Stimulated activated CD8-positive, alpha-beta memory T cell treated with anti-CD3 and anti-CD28 coated beads, Interleukin-4, amount 100 ng/mL, for 24 hours (primary cell): ENCODE measurements at places on chromosomes 3 and 15.

- no peak for DNase-seq
Measured at GRCh38 chr15:95550702-95551101, 779.8 kb upstream of the NR2F2 start.

- no peak for DNase-seq
Measured at GRCh38 chr3:124362455-124362854, 367.8 kb upstream of the UMPS start.

GRCh38 chr15:71251584-71252043, 136.3 kb downstream of the THSD4 start:
- DNase-seq = no peak

DNA sequence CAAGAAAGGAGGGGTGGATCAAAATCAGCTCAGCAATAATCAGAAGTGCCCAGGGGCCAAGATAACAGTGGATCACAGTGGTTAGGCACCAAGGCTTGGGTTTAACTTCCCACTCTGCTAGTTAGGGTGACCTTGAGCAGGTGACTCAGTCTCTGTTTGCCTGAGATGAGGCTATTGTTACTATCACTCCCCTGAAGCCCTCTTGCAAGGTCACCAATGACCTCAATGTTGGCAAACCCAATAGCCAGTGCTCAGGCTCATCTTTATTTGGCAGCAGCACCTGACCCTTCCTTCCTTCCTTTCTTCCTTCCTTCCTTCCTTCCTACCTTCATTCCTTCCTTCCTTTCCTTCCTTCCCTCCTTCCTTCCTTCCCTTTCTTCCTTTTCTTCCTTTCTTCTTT, 102.4 kb upstream of the HACD2 start:
- DNase-seq = no peak

GRCh38 chr3:25854214-25854613, 64.3 kb downstream of the OXSM start:
- DNase-seq = no peak

GRCh38 chr3:138308783-138309182, 20.9 kb downstream of the NME9 start:
- no peak for DNase-seq

GRCh38 chr3:176978441-176978840, 218.8 kb downstream of the TBL1XR1 start:
- no peak for DNase-seq

- no peak for DNase-seq
Measured at GRCh38 chr3:58429657-58430056, 4.0 kb downstream of the PDHB start.

DNA sequence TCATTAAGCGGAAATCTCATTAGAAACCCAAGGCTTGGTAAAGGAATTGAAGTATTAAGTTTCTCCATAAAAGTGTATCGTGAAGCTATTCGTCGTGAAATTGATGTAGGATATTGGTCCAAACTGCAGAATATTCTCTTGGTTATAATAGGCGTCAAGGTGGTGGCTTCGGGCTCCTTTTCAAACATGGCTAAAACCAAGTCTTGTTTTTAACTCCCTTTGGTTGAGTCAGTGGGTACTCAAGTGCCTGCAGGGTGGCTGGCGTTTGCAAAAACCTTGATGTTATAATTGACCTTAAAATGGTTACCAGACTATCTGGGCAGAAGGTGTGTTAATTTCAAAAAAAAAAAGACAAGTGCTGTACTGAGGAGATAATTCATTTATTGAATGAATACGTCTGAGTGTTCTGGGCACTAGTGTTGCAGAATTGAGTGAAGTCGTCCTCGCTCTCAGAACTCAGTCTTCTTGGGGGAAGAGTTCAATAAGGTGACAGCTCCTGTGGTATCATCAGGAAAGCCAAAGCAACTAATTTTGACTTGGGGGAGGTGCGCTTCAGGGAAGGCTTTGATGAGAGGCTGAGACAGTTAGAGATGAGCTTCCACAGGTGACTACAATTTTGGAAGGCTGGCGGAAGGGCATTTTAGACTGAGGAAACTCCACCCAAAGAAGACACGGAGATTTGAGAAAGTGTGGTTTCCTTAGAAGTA, 1.5 kb downstream of the UBE2Q2 start:
- no peak for DNase-seq

DNA sequence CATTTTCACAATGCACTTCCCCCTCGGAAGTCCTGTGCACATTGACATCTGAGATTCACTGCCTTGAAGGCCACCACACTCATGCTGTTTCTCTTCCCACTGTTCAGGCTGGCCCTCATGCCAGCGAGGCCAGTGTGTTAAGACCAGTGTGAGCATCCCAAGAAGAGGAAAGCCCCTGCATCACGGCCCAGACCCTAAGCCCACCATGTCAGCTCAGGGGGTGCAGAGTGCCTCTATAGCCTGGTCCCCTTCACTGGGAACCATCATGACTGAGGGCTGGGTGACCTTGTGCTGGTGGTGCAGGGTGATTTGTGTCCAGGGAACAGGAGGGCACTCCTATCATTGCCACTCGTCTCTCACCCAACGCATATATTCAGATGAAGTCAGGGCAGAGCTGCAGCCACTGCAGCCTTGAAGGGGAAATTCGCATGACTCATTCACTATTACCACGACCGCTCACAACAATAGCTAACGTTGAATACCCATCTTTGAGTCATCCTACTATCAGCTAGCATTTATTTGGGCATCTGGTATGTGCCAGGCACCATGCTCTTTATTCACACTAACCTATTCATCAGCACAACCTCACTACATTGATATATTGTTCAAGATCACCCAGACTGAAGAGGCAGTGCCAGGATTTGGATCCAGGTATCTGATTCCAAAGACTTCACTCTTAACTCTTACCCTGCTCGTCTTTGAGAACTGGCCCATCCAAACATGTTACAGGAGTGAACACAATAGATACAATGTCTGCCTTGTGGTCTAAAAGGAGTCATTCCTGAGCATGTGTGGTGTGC, 58.8 kb upstream of the SLC6A11 start:
- no peak for DNase-seq

- DNase-seq = no peak
Measured at GRCh38 chr3:147903026-147903425, 493.9 kb downstream of the ZIC1 start.

GRCh38 chr3:4332111-4332510, 28.9 kb downstream of the SETMAR start:
- DNase-seq = no peak

DNA sequence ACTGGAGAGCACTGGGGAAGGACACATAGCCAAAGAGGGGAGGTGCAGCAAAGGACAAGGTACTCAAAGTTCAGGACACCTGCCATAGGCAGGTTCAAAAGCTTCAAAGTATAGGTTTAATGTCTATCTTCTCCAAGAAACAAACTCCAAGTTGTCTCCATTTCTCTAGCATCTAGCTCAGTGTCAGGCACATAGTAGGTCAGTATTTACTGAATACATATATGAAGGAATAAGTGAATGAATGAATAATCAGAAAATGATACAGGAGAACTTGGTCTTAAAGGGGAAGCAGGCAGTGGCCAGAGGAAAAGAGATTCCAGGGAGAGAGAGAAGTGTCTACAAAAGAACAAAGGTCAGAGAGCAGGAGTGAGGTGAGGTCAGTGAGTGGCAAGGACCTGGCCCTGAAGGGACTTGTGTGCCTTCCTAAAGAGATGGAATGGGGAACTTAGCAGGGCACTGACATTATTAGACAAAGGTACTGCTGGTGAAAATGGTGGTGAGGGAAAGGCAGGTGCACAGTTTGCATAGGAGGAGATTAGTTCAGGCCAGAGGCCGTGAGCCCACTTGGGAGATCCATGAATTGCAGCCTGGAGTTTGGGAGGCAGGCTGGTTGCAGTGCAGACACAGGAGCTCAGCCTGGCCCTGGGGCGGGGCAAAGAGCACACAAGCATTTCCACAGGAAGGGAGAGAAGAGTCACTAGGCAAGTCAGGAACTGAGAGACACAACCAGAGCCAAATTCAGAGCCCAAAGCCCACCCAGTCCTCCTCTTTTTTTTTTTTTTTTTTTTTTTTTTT, 21.4 kb downstream of the TBC1D2B start:
- no peak for DNase-seq

GRCh38 chr3:186361246-186361761, 730 bp downstream of the DGKG start:
- no peak for DNase-seq

- DNase-seq = no peak
Measured at GRCh38 chr3:141476033-141476432, 10.8 kb upstream of the RASA2 start.

- DNase-seq = no peak
Measured at GRCh38 chr15:89496155-89497098, at the start of gene RHCG. RHCG (minus strand) TSS chr15:89496583; CDS start chr15:89496544, 39 bp downstream.

- no peak for DNase-seq
Measured at GRCh38 chr3:184470551-184470950, 90.7 kb downstream of the CHRD start.

DNA sequence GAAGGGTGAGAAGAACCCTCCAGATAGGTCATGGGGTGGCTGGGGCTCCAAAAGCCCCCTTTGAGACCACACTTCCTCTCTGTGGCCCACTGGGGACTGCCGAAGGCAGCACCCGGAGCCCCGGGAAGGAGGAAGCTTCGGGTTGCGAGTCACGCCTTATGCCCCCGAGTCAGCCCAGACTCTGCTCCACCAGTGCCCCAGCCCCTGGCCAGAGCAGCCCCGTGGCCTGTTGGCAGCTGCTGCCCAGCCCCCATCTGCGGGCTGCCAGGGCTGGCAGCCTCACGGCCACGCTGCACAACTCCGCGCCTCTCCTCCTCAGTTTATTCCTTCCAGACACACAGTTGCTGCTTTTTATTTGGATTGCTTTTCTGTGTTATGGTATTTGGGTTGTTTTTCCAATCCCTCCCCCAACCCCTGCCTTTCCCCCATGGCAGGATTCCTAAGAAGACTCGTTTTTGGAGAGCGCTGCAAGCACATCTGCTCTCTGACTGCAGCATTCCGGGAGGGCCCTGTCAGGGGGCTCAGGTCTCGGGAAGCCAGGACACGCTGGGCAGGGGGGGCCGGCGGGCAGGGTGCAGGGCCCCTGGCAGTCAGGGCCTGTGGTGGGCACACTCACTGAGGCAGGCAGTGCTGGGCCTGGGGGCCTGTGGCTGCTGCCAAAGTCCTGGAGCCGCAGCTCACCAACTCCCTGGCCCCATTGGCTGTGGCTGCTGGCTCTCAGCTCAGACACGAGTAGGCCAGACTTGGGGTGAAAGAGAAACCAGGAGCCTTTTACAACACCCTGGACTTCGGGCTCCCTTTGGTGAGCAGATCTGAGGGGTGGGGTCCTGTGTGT, 20.2 kb downstream of the MAGEF1 start:
- DNase-seq = no peak

DNA sequence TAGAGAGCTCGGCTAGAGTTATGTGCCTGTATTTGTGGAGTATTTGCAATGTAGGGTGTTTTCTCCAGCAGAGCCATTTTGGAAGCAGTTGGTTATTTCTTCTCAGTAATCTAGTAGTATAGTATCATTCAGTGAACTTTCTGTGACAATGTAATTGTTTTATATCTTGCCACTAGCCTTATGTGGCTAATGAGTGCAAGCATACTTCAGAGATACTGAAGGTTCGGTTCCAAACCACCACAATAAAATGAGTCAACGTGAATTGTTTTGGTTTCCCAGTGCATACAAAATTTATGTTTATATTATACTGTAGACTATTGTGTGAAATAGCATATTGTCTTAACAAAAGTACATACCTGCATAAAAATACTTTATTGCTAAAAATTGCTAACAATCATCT, 286.9 kb upstream of the TBL1XR1 start:
- DNase-seq = no peak

DNA sequence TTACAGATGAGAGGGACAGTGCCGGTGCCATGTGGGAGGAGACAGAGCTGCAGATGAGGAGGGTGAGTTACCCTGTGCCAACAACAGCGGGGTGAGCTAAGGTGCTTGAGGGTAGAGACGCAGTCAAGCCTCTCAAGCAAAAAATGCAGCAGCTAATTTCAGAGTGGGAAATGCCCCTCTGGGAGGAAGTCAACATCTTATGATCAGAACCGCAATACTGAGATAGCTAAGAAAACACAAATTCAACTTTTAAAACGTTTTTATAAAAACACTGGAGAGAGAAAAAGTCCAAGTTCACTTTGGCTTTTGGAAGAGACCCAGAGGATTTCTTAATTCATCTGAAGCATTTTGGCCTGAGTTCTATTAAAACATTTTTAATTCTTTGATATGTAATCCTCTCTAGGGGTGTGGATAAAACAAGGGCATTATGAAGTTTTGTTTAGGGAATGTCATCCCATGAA, 319.2 kb downstream of the SLC9A9 start:
- no peak for DNase-seq

DNA sequence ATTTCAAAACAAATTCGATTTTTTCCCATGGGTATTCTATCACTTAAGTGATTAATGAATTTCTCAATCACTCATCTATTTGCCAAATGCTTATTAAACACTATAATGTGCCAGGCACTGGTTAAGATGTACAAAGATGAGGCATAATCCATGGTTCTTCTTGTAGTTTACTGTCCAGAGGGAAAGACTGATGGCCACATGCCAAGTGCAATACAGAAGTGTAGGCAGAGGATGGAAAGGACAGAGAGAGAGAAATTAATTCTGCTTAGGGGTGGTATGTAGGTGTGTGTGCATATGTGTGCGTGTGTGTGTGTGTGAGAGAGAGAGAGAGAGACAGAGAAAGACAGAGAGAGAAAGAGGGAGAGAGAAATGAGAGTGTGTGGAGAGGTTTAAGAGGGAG, 120.8 kb upstream of the CCNL1 start:
- no peak for DNase-seq

GRCh38 chr3:147956615-147957014, 547.5 kb downstream of the ZIC1 start:
- no peak for DNase-seq

DNA sequence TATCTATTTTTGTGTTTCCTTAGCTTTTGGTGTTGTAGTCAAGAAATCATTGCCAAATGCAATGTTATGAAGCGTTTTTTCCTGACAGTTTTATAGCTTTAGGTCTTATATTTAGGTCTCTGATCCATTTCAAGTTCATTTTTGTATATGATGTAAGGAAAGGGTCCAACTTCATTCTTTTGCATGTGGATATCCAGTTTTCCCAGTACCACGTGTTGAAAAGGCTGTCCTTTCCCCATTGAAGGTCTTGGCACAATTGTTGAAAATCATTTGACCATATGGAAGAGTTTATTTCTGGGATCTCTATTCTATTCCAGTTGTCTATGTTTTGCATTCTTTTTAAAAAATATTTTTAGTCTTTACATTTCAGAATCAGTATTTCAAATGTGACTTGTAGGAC, 14.6 kb upstream of the SNRPN start:
- no peak for DNase-seq

GRCh38 chr3:151316267-151316991, at the start of gene GPR87:
GPR87 (minus strand) TSS chr3:151316820; CDS start chr3:151300100, 16,720 bp downstream.
- no peak for DNase-seq

GRCh38 chr3:131075632-131076328, 49.1 kb downstream of the NEK11 start:
- DNase-seq = no peak

GRCh38 chr3:13189639-13190377, 116.6 kb upstream of the IQSEC1 start:
- DNase-seq = no peak

DNA sequence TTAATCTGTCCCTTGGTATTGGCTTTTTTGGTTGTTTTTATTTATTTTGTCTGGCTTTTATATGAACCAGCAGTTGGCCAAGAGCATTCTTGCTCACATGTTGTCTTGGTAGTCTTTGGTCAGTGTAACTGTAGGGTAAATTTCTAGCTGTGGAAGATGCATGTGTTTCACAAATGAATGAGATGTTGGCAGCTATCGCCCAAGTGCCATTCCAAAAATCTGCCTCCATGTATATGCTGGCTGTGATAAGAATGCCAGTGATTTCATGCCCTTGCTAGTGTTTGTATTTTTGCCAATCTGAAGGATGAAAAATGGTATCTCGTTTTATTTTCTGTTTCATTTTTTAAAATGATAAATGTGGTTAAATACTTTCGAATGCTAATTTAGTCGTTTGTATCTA, 50.1 kb downstream of the TLNRD1 start:
- no peak for DNase-seq

- no peak for DNase-seq
Measured at GRCh38 chr15:101120987-101121386, 130.9 kb downstream of the CHSY1 start.
